ENCODE measurements at places on chromosomes 4 and X.
A peak's percentile ranks its signal among the peaks of the same experiment; 100 is the strongest.

GRCh38 chr4:85399270-85399669, 75.7 kb upstream of the ARHGAP24 start:
- DNase-seq: no peak

DNA sequence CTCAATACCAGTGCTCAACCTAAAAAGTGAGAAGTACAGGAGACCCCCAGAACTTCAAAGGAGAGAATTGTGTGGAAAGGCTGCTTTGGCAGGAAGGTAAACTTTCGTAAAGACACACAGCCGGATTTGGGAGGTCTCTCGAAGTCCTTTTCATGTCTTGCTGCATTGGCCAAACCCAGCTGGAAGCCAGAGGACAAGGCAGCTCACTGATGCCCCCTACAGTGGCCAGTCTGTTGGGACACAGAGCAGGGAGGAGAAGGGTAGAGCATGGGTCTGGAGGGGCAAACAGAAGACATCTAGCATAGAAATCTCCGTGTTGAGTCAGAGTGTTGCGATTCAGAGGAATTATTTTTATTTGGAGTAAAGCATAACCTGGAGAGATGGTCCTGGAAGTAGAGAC, 198.9 kb downstream of the ANK2 start:
- DNase-seq: peak; percentile 33

- no peak for DNase-seq
Observed at GRCh38 chr4:6755088-6755753, 27.3 kb upstream of the KIAA0232 start.

GRCh38 chr4:89781321-89781720, 55.6 kb downstream of the SNCA start:
- DNase-seq: no peak

GRCh38 chr4:94561249-94562024, 109.7 kb downstream of the PDLIM5 start:
- DNase-seq: no peak

- peak; percentile 34 for DNase-seq
Observed at GRCh38 chrX:45077748-45078424, 122.8 kb downstream of the DIPK2B start.

- no peak for DNase-seq
Observed at GRCh38 chrX:71923516-71923915, 12.9 kb downstream of the NHSL2 start.

DNA sequence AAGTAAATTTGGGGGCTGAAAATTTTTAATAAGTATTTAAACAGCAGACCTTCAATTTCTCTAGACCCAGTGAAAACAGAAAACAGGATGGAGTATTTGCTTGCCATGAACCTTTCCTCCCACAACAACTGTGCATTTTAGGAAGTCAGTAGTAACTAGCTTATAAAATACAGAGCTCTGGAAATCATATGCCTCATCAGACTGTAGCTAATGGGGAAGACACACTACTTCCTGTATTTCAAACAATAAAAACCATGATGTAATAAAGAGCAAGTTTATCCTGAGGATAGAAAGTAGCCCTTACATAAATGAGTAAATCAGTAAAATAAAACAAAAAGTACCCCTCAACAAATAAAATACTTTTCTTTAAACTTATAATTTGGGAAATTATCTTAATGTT, 280.1 kb upstream of the ZFP42 start:
- DNase-seq: peak; percentile 65

- DNase-seq: no peak
Observed at GRCh38 chr4:169251291-169252235, 19.2 kb downstream of the SH3RF1 start.

GRCh38 chr4:150235808-150236271, 157.6 kb downstream of the DCLK2 start:
- no peak for DNase-seq

GRCh38 chrX:155143959-155144548, 72.2 kb upstream of the VBP1 start:
- no peak for DNase-seq

DNA sequence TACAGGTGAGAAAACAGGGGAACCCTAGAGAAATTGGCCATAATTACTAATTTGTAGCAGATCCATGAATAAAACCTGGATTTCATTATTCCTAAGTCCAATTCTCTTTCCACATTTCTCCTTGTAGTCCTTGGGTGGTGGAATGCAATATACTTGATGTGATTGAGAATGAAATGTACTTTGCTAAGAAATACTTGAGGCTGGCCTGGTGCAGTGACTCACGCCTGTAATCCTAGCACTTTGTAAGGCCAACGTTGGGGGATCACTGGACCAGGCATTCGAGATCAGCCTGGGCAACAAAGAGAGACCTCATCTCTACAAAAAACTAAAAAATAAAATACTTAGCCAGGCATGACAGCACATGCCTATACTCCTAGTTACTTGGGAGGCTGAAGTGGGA, 15.9 kb downstream of the TMEM184C start:
- DNase-seq: no peak

- no peak for DNase-seq
Observed at GRCh38 chr4:123364906-123365305, 31.7 kb upstream of the SPRY1 start.

DNA sequence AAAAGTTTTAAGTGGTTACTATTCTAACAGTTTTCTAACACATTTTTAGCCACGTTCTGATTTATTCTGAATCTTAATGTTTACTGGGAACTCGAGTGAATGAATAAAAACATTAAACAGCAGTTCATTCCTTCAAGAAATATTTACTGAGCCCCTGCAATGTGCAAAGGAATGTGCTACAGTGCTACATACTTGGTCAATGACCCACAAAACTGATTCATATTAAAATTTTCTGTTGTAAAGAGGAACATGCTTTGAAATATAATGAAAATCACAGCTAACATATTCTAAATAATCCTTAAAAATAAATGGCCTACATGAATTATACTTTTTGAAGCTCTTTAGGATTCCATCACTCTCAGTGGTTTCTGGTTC, 78.7 kb downstream of the ARAP2 start:
- DNase-seq: no peak

GRCh38 chrX:57267308-57267707, 19.2 kb upstream of the FAAH2 start:
- DNase-seq: no peak

DNA sequence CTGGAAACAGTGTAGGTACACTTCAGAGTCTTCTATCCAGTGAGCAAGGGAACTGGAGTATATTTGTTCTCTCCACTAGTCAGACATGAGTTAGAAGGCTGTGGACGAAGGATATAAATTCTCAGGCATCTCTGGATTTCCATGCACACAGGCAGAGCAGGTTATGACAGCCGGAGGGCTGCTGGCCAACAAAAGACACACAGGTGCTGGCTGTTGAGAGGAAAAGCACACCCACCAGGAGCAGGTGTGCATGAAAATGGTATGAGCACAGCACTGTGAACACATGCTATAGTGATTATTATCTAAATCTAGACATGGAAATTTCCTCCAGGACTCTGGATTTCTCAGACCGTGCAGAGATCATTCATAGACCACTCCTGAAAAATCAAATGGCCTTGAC, 444.7 kb upstream of the RPS6KA3 start:
- DNase-seq: no peak

DNA sequence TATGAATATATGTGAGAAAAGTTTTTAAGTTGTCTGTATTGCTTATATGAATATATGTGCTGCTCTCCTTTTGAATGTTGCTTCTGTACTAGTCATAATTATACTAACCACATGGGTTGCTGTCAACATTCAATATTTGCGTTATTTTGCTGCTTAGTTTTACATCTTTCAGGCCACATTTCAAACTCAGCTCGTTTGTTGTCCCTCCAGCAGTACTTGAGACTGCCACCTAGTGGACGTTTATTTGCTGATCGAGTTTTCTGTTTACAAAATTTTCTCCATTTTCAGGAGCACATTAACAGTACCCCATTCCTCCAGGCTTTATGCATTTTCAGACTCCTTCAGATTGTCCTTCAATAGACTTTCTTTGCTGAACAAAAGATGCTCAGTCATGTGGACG, 75.8 kb downstream of the NUDT11 start:
- DNase-seq: peak; percentile 49
